ENCODE measurements at places on chromosomes 2 and 18. TPM values are rescaled to one million over a fixed set of nuclear protein-coding genes. Genes with fewer than 3 reads are reported as not detected.
A peak's percentile ranks its signal among the peaks of the same experiment; 100 is the strongest.

DNA sequence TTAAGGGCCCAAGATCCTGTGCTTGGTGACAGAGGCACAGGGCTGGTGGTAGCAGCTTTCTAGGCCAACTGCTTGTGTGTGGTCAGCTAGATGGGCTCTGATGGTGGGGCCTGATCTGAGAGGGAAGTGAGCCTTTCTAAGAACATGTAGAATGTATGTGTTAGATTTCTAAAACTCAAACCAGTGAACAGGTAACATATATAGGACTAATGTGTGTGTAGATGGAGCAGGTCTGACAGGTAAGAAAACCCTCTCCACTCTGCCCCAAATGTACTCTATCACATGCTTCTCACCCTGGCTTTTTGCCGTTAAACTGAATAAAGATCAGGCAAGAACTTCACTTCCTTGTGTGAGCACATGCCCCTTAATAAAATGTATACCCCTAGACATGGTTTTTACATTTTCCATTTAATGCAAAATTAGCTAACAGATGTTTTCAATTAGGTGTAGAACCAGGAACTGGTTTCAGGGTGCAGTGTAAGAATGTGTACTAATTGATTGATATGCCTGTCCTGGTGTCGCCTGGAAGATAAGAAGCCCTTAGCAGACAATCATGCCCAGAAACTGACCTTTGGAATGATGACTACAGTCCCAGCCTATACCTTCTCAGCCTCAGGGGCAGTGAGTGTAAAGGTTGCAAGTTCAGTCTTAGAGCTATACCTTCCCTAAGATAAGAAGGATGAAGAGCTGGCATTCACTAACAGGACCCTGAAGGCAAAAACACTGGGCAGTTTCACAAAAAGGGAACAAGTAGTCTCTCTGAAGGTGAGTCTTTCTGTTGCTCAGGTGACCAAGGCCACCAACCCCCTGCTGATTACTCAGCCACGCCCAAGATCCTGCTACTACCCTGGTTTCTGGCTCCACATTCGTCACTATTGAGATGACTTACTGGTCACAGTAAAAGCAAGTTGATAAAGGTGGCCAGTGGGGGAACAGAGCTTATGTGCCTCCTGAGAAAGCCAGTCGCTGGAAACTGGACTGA lies 71.2 kb downstream of the SPATS2L start:
- peaks cover 31% of the 10 kb centered on the region for H3K4me1 ChIP-seq
- no peaks in the 10 kb centered on the region for H3K36me3 ChIP-seq
- no peak overlapping the region for H3K4me3 ChIP-seq
- DNase-seq = peak; percentile 44
- peak overlapping the region; percentile 34 for H3K27ac ChIP-seq

GRCh38 chr2:31931916-31932315 lies 78.9 kb downstream of the MEMO1 start:
- H3K4me1 ChIP-seq = no peaks in the 10 kb centered on the region
- no peaks in the 10 kb centered on the region for H3K27me3 ChIP-seq
- H3K36me3 ChIP-seq = peaks cover 31% of the 10 kb centered on the region
- H3K27ac ChIP-seq = no peak overlapping the region
- no peak overlapping the region for H3K4me3 ChIP-seq

DNA sequence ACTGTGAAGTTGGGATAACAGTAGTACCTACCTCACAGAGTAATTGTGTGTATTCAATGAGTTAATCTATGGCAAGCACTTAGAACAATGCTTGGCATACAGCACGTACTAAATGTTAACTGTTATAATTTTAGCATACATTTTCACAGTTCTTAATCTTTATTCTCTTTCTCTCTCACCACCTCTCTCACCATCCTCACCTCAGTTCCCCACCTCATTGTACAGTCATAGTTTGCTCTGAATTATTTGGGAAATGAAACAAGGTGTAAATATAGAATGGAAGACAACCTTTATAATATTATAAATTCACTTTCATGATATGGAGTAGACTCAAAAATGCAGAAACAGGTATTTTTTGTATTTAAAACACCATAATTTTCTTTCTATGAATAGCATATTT lies 40.0 kb upstream of the DNAH7 start:
- H3K4me1 ChIP-seq = peaks cover 13% of the 10 kb centered on the region
- no peak overlapping the region for H3K4me3 ChIP-seq
- no peak overlapping the region for H3K27ac ChIP-seq
- no peaks in the 10 kb centered on the region for H3K27me3 ChIP-seq

Gene NT5DC4
- not detected for polyA plus RNA-seq

Measured in SK-N-SH (cell line).